RKO (cell line): ENCODE measurements at places on chromosomes 3 and 15.
A peak's percentile ranks its signal among the peaks of the same experiment; 100 is the strongest.

GRCh38 chr15:41930221-41930866, 36.5 kb upstream of the SPTBN5 start:
- DNase-seq: peak; percentile 39

DNA sequence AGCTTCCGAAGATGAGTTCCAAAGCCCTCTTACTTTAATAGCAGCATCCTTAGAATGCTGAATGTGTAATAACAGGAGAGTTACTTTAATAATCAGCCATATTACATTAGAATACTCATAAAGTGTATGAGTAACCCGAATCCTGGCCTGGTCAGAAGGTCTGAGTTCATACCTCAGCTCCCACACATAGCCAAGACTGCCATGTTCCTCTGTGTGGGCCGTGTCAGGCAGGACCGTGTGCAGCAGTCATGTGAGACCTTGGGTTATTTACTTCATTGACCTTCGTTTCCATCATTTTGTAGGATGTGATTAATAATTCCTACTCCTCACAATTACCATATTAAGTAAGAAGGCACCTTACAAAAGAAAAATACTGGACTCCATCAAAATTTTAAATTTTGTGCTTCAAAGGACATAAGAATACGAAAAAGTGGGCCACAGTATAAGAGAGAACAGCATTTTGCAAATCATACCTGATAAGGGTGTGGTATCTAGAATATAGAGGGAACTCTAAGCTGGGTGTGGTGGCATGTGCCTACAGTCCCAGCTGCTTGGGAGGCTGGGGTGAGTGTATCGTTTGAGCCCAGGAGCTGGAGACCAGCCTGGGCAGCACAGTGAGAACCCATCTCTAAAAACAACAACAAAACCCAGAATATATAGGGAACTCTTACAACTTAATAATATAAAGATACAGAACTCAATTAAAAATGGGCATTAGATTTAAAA, 163.4 kb downstream of the ATG7 start:
- no peak for DNase-seq

GRCh38 chr3:13277196-13277813, 142.8 kb downstream of the NUP210 start:
- no peak for DNase-seq

DNA sequence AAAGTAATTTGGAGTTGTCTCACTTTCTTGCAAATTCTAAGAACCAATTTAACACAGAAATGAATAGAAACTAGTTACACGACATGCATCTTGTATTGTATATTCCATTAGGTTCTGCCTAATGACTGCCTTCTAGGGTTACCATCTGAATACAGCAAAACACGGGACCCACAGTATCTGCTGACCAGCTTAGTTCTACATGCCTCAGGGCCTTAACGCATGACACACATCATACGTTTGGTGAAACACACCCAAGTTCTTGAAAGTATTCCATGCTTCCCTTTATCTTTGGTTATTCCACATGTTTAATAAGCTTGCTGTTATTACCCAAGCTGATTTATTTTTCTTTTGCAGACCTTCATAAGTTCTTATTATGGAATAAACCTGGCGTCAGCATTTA, 27.9 kb downstream of the APH1B start:
- DNase-seq: no peak

GRCh38 chr15:62164396-62165103, 535 bp downstream of the C2CD4B start:
- DNase-seq: no peak

- DNase-seq: no peak
Measured at GRCh38 chr3:18989237-18989795, 159.0 kb upstream of the KCNH8 start.

- DNase-seq: no peak
Measured at GRCh38 chr3:10505050-10505790, at the start of gene ATP2B2. TSS of gene ATP2B2 (minus strand) at chr3:10505586. CDS start at chr3:10449543, 56,043 bp downstream.

GRCh38 chr15:36595611-36596010, 16.2 kb downstream of the CDIN1 start:
- no peak for DNase-seq

DNA sequence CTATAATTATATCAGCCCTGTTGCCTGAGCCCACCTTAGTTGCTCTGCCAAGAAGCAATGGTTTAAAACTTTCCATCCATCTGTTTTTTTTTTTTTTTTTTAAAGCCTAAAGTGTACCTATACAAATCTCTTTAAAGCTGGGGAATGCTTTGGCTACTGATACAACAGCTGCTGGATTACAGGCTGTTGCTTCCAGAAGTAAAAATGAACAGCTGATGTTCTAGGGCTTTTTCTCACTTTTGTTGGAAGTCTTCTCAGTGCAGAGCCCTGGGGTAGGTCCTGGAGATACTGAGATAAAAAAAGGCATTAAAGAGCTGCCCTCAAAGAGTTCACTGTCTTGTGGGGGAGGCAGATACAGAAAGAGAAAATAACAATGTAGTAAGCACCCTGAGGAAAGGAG, 218.1 kb downstream of the NLGN1 start:
- DNase-seq: no peak

GRCh38 chr15:91845720-91846119, 7.8 kb upstream of the SLCO3A1 start:
- DNase-seq: no peak

DNA sequence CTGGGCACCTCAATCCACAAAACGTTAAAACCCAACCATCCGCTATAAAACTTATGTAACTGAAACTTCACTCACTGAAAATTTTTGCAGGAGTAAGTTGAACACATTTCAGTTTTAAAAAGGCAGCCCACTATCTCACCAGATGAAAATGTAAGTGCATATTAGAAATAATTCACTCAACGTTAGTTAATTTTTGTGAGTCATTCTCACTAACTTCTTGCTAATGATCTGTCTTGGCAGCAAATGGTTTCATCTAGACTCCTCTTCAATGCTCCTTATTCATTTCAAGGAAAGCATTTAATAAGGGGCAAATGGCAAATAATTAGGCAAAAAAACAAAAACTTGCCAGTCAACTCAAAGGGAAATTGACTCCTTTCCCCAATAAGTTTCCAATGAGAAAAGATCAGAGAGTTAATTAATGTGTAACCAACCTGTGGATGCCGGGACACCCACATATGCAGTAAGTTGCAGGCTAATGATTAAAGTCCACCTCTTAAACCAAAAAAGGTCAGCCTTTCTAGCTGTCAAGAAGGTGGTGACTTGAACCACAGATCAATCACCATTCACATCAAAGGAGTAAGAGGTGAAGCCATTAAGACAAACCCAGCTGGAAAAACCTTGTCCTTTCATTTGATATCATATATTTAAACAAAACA, 22.9 kb upstream of the PRICKLE2 start:
- DNase-seq: no peak

DNA sequence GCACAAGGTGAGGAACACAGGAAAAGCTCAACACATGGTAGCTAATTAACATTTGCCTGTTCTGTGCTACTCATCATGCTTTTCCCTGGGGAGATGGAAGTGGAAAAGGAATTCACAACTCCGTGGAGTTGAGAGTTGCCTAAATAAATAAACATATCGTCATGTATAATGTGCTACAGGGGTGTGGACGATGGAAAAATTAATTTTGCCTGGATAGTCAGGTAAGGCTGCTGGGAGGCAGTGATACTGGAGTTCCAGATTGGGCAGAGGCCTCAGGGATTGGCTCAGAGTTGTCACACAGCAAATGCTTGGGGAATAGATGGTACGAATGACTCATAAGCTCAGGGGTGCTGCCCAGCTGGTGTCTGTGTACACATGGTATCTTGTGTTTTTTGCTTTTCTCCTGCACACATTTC, 3.1 kb upstream of the ABHD6 start:
- DNase-seq: peak; percentile 59

DNA sequence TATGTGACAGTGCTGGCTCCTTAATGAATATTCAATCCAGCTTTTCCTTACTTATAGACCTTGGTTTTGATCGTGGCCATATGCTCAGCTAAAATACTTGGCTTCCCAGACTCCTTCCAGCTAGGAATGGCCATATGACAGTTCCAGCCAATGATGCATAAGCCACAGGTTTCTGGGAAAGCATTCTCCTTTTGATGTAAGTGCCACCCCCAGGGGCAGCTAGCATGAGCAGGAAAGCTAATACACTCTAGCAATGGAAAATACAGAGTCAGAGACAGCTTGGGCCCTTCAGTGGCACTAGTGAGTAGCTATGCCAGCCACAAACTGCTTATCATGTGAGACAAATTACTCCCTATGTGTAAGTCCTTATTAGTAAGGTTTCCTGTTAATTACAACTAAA, 26.7 kb downstream of the TBC1D2B start:
- DNase-seq: no peak

- no peak for DNase-seq
Measured at GRCh38 chr3:186608624-186609215, 4.1 kb upstream of the AHSG start.

DNA sequence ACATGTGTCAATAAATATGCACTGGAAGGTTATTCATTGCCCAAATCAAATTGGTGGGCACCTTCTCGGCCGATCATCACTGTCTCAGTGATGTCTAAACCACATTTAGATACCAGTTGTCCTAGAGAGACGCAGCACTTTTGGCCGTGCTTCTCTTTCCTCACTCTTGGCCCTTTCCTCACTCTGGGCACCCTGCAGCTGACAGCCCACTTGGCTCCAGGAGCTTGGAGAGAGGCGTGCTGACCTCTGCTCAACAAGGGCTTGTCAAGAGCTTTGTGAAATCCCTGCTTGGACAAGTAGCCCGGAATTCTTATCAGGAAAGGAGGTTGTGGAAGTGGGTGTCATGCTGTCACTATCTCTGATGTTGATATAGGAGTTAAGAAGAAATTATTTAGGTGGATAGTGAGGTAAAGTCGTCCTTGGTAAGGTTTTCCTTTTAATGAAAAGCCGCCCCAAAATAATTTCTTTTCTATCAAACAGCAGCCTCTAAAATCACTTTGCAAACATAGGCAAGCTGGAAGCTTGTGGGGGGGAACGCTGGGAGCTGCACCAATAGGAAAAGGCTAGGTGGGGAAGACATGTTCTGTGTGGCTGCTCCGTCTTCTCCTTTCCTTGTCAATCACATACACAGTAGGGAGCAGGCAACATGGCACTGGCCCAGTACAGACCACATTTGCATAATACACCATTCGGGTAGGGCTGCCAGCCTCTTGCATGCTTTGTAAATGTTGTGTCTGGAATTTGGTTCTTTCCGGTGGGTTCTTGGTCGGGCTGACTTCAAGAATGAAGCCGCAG, 126.8 kb upstream of the UBE3A start:
- DNase-seq: no peak

GRCh38 chr3:69129531-69129930, 7.1 kb upstream of the LMOD3 start:
- DNase-seq: no peak

GRCh38 chr15:70932397-70932796, 39.8 kb downstream of the LRRC49 start:
- no peak for DNase-seq

- no peak for DNase-seq
Measured at GRCh38 chr15:35013370-35013769, 25.3 kb upstream of the ZNF770 start.

GRCh38 chr3:27688053-27688452, 34.1 kb downstream of the EOMES start:
- no peak for DNase-seq

GRCh38 chr15:60667190-60667868, 188.4 kb upstream of the ICE2 start:
- DNase-seq: no peak

- DNase-seq: no peak
Measured at GRCh38 chr3:105518203-105518602, 151.5 kb downstream of the ALCAM start.

DNA sequence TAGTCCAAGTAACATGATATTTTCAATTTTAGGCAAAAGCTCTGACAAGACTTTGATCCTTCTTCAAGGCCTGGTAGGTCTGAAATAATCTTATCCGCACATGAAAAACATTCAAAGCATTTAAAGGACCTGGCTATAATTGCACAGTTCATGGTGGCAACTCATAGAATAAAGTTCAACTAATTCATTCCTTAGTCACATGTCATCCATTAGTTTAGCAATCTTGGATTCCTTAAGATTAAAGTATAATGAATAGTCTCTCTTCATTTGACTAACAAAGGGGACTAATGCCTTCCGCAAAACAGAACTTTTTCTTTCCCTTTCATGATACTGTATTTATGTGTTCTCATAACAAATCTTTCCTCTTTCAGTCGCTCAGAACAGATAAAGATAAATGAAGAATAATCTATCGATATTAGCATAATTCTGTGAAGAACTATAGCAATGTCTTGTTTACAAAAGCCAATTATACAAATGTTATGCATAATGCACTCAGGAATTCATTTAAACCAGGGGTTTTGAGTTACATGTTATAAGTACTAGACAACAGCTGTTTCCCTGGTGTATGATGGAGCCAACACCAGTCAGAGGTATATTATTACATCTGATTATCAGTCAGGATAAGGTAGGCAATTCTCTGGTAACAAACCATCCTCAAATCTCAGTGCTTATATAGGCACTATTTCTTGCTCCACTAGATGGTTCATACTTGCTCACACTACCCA, 172.5 kb downstream of the POTEB3 start:
- DNase-seq: no peak

DNA sequence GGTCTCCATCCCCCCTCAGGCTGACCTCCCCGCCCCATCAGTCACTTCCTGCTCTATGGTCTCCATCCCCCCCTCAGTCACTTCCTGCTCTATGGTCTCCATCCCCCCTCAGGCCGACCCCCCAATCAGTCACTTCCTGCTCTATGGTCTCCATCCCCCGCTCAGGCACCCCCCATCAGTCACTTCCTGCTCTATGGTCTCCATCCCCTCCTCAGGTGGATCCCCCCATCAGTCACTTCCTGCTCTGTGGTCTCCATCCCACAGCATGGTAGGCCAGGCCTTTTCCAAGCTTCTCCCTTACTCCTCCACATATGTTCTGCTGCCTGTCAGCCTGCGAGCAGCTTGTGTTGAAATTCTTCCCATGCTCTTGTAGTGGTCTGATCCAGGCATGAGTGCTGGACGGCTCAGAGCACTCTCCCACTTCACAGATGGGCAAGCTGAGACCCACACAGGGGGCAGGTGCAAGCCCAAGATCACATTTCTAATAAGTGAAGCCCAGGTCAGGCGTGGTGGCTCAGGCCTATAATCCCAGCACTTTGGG, 36.8 kb downstream of the BDH1 start:
- no peak for DNase-seq

DNA sequence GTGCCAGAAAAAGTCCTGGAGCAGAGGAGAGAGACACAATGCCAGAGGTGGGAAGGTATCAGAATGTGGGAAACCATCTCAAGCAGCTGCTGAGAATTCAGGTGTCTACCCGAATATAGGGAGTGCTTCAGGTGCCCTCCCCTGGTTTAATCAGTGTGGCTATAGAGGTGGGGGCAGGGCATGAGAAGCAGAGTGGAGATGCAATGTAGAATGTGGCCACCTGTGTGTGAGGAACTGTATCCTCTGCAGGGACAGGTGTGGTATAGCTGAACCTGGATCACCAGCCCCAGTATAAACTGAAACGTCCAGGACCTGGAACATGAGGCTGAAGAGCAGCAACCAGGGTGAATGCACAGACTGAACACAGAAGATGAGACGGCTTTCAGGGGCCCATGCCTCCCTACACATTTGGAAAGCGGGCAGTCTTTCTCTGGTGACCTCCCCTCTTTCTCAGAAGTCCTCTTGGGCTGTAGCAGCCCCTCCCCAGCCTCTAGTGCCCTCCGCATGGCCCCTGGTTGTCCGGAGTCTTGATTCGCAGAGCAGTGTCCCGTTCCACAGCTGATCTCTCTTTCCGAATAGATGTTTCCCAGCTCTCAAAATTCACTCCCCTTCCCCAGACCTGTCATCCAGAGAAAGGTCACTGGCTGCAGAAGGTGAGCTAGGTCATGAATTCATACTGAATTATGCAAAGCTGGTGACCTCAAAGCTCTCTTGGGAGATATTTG, 103.1 kb downstream of the ABHD5 start:
- no peak for DNase-seq

GRCh38 chr3:23490459-23490858, 287.3 kb downstream of the UBE2E2 start:
- DNase-seq: no peak
